IMR-90 (cell line): ENCODE measurements at places on chromosomes 6 and 20. TPM values are rescaled to one million over a fixed set of nuclear protein-coding genes. Genes with fewer than 3 reads are reported as not detected.
A peak's percentile ranks its signal among the peaks of the same experiment; 100 is the strongest.

DNA sequence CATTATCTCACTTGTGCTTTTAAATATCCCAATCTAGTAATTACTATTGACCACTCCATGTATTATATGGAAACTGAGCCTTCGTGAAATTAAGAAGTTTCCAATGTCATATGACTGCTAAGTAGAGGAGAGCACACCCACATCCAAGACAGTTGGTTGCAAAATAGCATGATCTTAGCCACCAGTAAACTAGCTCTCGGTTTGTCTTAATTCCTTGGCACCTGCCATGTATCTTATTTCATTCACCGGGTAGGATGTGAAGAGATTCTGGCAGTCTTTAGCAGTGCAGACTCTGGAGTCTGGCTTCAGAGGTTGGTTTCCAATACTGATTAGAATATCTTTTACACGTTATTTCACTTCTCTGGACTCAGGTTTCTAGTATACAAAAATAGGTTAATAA is 270.3 kb downstream of the LAMA2 start:
- DNase-seq = no peak

- peak; percentile 33 for DNase-seq
These were observed 1.9 kb downstream of the EDN1 start for GRCh38 chr6:12291839-12292604.

- DNase-seq = no peak
These were observed 130.1 kb upstream of the ASCC3 start for GRCh38 chr6:101011186-101011585.

PACRG gene
- total RNA-seq = not detected in 2 replicates

FAM209A gene
- total RNA-seq = 0.18 TPM in 1 of 2 replicates, not detected in the other

GPR6 gene
- total RNA-seq = not detected in 2 replicates
